ENCODE measurements at places on chromosomes 6 and 20.
A peak's percentile ranks its signal among the peaks of the same experiment; 100 is the strongest.

GRCh38 chr6:90397929-90398674 is 101.5 kb upstream of the BACH2 start:
- DNase-seq, result no peak

DNA sequence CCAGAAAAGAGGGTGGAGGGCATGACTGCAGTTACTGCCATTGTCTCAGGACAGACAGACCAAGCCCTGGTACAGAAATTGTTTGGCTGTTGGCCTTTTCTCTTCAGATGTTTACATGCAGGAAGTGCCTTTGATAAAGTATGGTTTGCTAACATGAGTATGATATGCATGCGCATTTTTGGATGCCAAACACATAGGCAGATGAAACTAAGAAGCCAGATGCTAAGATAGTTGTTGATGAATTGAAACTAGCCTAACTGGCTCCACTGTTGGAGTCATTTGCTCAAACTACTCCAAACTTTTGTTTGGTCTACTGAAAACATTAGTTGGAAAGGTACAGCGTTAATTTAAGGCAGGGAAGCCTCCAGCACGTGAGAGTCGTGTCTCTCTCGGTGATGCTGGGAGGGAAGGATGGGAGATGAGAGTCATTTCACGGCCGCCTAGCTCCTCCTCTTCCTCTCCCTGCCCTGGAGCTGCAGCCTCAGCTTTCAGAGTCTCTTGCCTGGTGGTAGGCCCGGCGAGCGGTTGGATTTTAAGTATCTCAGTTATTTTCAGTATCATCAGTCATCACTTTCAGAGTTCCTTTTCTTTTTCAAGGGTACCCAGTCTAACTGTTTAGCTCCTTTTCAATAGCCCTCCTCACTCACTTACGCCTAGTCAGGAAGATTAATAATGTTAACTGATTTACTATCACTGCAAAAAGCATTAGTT is 29.7 kb downstream of the RREB1 start:
- DNase-seq, result no peak

GRCh38 chr20:41480054-41480770 is 113.6 kb upstream of the EMILIN3 start:
- DNase-seq, result no peak

DNA sequence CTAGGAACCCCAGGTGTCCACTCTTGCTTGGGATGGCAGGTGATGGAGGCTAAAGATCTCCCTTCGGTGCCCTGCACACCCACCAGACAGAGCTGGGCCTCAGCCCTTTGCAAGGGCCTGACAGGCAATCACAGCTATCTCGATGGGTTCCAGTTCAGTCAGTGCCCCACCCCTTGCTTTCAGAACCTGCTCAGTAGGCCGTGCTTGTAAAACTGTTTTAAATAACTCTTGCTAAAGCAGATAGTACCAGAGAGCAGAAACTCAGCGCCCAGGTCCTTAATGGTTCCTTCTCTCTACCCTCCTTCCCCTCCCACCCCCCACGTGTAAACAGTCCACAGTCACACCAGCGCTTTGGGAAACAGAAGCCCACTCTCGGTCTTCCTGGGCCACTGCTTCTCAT is 39.2 kb downstream of the C6orf132 start:
- DNase-seq, result no peak

- no peak for DNase-seq
Measured at GRCh38 chr20:56788041-56788670, 159.1 kb downstream of the TFAP2C start.

GRCh38 chr6:118667988-118668387 is 16.6 kb upstream of the CEP85L start:
- no peak for DNase-seq

- DNase-seq, result no peak
Measured at GRCh38 chr6:167980911-167981580, 16.4 kb upstream of the KIF25 start.

DNA sequence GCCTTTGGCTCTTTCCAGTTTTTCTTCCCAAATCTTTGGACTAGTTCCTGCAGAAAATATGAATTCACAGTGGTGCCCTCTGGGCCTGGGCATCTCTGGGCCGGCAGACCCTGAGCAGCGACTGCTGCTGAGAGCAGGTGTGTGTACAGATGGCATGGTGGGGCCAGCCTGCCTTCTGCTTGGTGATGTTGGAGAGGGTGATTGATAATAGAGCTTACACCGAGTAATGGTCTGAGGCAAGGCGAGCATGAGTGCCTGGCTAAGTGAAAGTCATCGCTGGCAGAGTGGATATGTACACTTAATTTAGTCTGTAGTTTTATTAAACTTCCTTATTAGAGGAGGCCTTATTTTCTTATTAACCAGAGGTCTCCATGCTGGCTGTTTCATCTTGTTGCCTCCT is 156.9 kb downstream of the CDKAL1 start:
- DNase-seq, result no peak

- DNase-seq, result no peak
Measured at GRCh38 chr6:1315560-1316386, 3.9 kb downstream of the FOXQ1 start.

DNA sequence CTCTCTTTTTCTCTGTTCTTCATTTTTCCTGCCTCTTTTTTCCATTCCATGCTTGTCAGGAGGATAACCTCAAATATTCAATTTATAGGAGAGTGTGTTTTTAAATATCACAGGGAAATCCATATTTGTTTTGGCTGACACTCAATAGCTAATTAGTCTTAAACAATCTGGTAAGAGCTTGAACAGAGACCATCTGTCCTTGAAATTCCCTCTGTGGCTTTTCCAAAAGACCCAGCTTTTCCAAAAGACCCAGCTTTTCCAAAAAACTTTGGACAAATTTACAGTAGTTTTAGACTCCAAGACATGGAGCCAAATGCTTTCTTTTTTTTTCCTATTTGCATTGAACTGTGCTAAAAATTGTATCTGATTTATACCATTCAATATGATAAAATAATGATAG is 127.4 kb upstream of the FAM83B start:
- no peak for DNase-seq

GRCh38 chr20:872855-873520 is 39.5 kb downstream of the FAM110A start:
- no peak for DNase-seq

- DNase-seq, result no peak
Measured at GRCh38 chr6:33927112-33927511, 123.3 kb upstream of the MLN start.

DNA sequence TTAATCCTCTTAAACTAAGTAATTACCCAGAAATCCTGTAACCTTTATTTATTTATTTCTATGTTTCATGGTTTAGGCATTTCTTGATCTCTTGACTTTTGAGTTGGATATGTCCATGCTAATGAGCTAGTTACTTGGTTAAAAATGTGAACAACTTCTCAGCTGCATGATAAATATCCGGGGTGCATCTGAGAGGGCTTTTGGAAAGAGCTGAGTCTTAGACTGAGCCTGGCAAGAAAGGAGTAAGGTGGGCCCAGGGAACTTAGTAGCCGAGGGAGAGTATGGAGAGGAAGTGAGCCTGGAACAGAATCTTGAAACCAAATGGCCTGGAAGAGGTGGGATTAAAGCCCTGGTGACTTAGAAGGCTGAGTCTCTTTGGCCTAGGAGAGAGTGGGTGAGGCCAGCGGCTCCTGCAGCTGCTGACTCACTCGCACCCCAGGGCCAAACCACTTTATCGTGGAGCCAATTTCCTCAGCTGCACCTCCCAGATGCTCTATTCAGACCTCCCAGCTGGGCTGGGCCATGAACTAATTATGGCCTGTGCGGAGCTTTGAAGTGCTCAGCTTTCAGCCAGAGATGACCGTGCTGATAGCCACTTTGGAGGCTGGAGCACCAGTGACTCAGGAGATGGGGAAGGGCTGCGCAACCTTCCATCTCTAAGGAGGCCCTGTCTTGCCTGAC is 19.1 kb downstream of the TGM3 start:
- no peak for DNase-seq

DNA sequence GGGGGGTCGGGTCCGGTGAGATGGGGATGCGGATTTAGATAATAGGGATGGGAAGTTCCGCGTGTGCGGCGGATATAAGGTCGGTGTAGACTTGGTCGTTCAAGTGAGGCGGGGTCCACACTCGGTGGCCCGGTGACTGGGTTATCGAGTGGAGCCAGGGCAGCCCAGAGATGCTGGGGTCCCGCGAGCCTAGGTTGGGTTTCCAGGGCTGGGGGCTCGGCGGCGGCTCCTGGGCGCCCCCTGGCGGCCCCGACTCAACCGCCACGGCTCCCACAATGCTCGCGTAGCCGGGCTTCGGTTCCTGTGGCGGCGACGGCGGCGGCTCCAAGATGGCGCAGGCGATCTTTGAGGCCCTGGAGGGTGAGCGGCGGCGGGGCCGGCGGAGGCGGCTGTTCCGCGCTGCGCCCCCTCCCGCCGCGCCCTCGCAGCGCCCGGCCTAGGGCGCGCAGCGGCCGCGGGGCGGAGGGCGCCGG is at the start of gene ZNF341:
Gene ZNF341 (plus strand): TSS at position 304 of the 473 bp plus-strand sequence. CDS start 26 bp downstream, at position 330.
- peak; percentile 97 for DNase-seq

DNA sequence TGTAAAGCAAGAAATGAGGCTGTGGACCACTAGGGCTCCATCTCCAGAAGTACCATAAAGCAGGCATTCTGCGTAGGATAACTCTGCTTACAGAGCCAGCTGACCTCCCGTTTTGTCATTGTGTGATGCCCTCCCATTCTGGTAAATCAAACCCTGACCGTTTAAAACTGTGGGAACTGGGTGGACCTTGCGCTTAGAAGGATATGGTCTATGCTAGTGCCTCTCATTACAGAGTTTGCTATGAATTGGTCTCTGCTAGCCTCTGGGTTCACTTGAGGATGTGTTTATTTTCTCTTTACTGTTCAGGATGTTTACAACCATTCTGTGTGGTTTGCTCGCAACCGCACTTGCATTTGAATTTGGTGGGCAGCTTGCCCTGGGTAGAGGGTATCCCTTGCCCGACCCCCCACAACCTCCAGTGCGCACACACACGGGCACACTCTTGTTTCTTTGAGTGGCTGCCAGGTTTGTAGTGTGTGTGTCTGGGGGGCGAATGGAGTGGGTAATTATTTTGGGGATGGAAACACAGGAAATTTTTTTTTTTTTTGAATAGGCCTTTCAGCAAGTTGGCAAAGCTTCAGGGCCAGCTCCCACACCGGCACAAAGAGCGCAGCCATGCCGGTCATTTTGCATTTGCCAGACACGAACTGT is 198.3 kb downstream of the JARID2 start:
- DNase-seq, result no peak

DNA sequence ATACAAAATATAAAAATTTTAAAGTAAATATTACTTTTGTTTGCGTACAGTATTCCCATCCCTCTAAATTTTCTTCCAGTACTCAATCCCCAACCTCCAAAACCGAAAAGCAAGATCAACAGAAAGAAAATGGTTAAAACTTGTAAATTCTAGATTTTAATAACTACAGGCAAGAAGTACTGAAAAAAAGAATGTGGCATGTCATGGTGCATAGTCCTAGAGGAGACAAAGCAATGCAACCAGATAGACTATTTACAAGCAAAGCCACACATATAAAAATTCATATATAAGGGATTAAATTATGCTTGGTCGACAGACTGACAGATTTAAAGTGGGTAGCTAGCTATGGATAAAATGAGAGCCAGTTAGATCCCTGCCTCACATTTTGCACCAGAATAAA is 56.5 kb upstream of the HFE start:
- no peak for DNase-seq

DNA sequence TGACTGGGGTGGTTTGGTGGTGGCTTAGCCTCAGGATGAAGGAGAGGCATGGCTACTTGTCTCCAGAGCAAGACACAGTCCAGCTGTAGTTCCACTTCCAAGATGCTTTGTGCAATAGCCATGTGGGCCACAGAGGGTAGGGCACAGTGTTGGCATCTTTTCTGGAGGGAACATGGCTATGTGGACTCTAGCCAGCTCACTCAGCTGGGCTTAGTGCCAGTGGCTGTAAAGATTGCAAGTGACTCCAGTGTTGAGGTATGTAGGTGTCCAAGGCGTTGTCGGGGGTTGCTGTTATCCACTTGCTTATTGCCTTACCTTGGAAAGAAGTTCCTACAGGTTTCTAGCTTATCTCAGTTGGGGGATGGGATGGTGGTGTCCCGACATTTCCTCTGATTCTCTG is 233.4 kb downstream of the CD109 start:
- DNase-seq, result no peak

GRCh38 chr20:49695830-49696229 is 17.8 kb downstream of the B4GALT5 start:
- DNase-seq, result no peak

- DNase-seq, result no peak
Measured at GRCh38 chr6:13654496-13654895, 39.4 kb downstream of the NOL7 start.

DNA sequence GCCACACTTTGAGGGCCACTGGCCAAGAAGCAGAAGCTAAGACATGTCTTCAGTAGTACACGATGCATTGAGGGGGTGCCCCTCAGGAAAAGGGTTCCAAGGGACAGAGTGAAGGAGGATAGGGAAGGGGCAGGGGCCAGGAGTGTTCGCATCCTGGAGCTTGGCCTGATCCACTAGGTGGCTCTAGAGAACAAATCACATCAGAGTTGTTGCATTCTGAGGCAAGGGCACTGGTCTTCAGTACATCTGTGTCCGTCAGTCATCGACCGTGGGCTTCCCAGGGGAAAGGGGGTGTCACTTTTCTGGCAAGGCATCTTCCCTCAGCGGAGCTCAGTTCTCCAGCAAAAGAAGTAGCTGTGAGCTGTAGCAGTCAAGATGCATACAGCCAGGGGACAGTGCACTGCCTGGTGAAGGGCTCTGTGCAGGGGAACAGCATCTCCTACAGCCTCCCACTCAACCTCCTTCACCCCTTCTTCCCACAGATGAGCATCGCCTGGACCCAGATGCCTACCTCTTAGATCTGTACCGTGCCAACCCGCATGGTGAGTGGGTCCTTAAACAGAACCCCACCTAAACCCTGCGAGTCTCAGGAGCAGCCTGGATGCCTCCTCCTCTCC is 47.8 kb downstream of the ARHGAP40 start:
- DNase-seq, result peak; percentile 28

GRCh38 chr6:97292671-97293070 is 9.7 kb upstream of the MMS22L start:
- no peak for DNase-seq

DNA sequence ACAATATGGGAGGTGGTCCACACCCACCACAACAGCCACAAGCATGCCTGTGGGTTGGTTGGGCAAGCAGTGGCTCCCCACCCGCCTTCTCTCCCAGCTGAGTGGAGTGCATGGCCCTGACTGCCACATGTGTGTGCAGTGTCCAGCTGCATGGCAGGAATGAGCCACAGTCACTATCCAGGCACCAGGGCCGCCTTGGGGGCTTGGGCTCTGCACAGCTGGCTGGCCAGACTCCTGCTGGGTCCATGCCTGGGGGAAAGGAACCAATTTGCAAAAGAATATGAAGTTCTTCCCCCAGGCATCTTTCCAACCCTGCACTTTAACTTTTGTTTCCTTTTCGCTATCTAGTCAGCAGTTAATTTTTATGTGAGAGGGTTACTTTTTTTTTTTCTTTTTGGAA is 11.6 kb upstream of the ASCC3 start:
- DNase-seq, result no peak

DNA sequence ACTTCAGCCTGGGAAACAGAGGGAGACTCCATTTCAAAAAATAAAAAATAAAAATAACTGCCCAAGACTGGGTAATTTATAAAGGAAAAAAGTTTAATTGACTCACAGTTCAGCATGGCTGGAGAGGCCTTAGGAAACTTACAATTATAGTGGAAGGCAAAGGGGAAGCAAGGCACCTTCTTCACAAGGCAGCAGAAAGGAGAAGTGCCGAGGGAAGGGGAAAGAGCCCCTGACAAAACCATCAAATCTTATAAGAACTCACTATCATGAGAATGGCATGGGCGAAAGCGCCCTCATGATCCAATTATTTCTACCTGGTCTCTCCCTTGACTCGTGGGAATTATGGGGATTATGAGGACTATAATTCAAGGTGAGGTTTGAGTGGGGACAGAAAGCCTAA is 95.5 kb upstream of the LGSN start:
- DNase-seq, result no peak

- no peak for DNase-seq
Measured at GRCh38 chr6:154247119-154247861, 109.3 kb downstream of the IPCEF1 start.

GRCh38 chr6:33126101-33126714 is 50.4 kb downstream of the HLA-DPB1 start:
- peak; percentile 66 for DNase-seq

Data from neural crest cell (in vitro differentiated cells).